Left lung (tissue), 14 donors: ENCODE measurements at places on chromosomes 3 and 15.

- H3K36me3 ChIP-seq: no peaks in the 10 kb centered on the region
- peak overlapping the region; percentile 51 for H3K27ac ChIP-seq
- no peak overlapping the region for H3K4me3 ChIP-seq
- DNase-seq: no peak
These were observed 64.7 kb downstream of the OXSM start for GRCh38 chr3:25854635-25855034.

DNA sequence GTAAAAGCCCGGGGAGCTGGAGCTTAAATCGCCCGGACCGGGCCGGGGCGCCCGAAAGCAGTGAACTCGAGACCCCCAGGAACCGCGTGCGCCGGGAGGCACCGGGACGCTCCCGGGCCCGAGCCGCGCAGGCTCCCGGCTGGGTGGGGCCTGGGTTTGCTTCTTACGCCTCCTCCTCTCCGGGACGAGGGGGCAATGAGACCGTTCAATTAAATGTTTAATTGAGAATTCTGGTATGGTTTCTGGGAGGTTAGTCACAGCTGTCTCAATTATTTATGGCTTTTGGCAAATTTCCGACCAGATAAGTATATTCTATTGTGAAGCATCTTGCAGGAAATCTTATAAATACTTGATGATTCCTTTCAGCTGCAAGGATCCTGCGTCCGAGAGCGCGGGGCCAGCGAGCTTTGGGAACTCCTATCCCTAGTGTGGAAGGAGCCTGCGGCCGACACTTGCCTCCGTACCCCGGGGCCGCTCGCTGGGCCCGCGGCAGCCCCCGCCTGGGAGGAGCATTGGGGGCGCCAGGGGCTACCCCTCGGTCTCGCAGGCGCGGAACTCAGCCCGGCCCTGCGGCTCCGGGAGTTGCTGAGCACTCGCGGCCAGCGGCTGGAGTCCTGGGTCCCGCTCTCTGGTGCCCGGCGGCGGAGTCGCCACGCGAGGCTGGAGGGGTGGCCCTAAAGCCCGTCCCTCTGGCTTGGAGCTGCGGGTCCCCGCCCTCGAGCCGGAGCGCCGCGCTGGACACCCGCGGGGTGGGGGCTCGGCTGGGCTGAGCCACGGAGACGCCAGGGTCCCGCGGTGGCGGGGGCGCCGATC lies 10.3 kb downstream of the ISL2 start:
- peak overlapping the region; percentile 31 for H3K4me3 ChIP-seq
- H3K36me3 ChIP-seq: no peaks in the 10 kb centered on the region
- H3K27me3 ChIP-seq: peaks cover 66% of the 10 kb centered on the region
- no peak for DNase-seq

- H3K4me1 ChIP-seq: no peaks in the 10 kb centered on the region
- DNase-seq: no peak
- H3K36me3 ChIP-seq: no peaks in the 10 kb centered on the region
- no peak overlapping the region for H3K27ac ChIP-seq
- no peak overlapping the region for H3K4me3 ChIP-seq
These were observed 3.8 kb upstream of the KCNMB2 start for GRCh38 chr3:178532476-178532875.

DNA sequence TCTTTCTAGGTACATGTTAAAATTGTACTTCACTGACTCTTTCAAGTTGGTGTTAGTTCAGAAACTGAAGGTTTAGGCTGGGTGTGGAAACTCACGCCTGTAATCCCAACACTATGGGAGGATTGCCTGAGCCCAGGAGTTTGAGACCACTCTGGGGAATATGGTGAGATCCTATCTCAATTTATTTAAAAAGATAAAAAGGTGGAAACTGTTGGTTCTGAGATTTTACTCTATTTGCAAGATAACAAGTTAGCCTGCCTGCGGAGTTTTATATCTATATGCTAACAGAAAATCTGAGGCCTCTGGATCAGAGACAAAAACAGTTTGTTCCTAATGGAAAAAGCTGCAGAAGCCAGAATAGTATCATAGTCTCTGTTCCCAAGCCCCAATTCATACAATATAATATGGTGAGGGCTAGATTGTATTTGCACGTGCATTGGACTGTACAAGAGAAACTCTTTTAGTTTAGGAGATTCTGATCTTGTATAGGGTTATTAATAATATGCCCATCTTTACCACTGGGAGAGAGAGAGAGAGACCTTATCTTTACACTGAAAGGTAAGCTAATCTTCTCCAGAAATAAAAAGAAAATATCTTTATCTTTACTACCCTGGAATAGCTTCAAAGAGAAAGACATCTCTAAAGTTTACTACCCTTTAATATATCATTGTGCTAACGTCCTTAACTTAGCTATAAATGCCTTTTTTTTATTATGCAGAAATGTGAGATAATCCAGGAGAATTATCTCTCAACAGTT lies 1267.6 kb downstream of the OTOL1 start:
- H3K27ac ChIP-seq: no peak overlapping the region
- H3K27me3 ChIP-seq: no peaks in the 10 kb centered on the region
- no peak overlapping the region for H3K4me3 ChIP-seq
- no peaks in the 10 kb centered on the region for H3K36me3 ChIP-seq
- no peak for DNase-seq

DNA sequence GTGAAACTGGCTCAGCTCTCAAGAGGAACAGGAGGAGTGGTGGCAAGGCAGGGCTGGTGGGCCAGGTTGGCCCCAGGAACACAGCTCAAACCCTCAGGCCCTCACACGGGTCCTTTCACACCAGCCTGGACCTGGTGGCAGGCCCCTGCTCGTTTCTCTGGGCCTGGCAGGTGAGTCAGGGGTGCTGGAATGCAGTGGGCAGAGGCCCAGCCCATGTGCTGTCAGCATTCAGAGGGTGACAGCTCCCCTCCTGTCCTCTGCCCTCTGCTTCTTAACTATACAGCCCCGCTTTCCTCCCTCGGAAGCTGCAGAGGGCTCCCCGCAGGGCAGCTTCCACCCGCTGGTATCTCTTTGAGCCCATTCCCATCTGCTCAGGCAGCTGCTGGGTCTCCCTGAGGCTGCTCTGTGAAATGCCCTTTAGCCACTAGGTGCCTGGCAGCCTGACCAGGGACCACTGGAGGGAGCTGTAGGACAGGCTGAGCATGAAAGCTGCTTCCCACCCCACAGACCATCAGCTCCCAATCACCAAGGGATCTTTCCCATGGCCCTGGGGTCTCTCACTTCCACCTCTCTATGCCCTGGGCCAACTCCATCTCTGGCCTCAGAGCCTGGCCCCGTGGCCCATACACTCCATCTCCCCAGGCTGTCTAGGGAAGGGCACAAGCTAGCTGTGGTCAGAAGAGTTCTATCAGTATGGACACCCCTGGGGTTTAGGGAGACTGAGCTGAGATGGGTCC lies 24.8 kb downstream of the SHF start:
- H3K4me3 ChIP-seq: no peak overlapping the region
- H3K27me3 ChIP-seq: no peaks in the 10 kb centered on the region
- peak; percentile 68 for DNase-seq
- no peaks in the 10 kb centered on the region for H3K36me3 ChIP-seq
- peak overlapping the region; percentile 10 for H3K27ac ChIP-seq

DNA sequence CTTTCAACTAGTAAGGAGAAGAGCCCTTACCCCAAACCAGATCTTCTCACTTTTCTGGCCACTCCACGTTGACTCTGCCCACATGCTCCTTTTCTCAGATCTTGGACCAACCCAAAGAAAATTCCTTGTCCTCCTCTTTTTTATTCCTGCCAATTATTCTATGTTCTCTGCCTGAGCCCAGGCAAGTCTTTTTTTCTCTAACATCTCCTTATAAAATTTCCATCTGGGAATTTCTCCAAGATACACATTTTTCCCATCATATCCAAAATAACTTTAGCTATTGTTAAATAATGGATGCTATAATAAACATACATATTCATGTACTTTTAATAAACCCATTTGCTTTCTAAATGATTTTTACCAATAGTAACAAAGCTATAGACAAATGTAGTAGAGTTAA lies 726.0 kb upstream of the ZNF385D start:
- H3K27me3 ChIP-seq: no peaks in the 10 kb centered on the region
- no peak overlapping the region for H3K4me3 ChIP-seq
- no peak overlapping the region for H3K27ac ChIP-seq
- no peaks in the 10 kb centered on the region for H3K36me3 ChIP-seq
- H3K4me1 ChIP-seq: no peaks in the 10 kb centered on the region

GRCh38 chr3:23916152-23916885 lies 471 bp downstream of the NKIRAS1 start:
- no peaks in the 10 kb centered on the region for H3K27me3 ChIP-seq
- peak overlapping the region; percentile 86 for H3K4me3 ChIP-seq
- H3K36me3 ChIP-seq: no peaks in the 10 kb centered on the region

- no peak overlapping the region for H3K27ac ChIP-seq
- H3K4me3 ChIP-seq: no peak overlapping the region
- no peaks in the 10 kb centered on the region for H3K27me3 ChIP-seq
These were observed 153.9 kb downstream of the PCCB start for GRCh38 chr3:136404056-136404455.

GRCh38 chr15:43525131-43525530 lies 7.7 kb downstream of the MAP1A start:
- H3K4me3 ChIP-seq: no peak overlapping the region
- H3K36me3 ChIP-seq: no peaks in the 10 kb centered on the region
- H3K4me1 ChIP-seq: no peaks in the 10 kb centered on the region
- no peak for DNase-seq

DNA sequence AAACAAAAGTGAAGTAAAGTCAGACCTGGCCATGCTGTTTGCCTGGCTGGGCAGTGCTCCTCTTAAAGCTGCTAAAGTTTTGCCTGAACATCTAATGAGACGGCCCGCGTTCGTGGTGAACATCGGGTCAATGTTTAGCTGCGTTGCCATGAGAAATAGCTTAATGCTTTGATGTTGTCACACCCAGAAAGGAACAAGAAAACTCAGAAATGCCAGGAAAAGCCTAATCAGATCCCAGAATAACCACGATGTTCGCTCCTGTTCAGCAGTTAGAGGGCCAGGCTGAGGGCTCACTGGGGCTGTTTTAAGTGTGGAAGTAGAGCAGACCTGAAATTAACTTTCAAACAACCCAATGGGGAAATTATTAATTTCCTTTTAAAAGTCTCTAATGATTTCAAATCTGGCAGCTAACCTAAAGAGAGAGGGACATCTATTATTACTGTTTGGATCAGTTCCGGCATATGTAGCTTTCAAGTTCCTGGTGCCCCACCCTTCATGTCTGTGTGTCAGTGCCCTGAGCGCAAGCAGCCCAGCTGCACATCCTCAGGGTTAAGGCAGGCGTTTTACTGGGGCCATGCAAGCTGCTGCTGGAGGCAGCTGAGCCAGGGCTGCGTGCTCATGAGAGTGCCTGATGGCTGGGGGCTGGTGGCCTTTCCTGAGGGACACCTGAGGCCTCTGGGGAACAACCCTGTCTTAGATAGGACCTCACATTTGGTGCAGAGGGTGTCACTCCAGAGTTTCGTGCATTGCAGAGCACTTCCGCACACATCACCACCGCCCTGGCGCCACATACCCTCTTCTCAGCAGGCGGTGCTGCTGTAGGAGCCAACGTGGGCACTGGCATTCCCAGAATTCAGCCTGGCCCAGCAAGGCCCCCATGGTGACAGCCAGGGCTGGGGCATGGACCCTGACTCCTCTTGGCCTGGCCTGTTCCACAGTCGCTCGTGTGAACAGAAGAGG lies 76.6 kb downstream of the LRRK1 start:
- H3K27me3 ChIP-seq: no peaks in the 10 kb centered on the region
- no peak overlapping the region for H3K27ac ChIP-seq
- H3K4me3 ChIP-seq: no peak overlapping the region
- H3K36me3 ChIP-seq: peaks cover 18% of the 10 kb centered on the region
- DNase-seq: no peak
- H3K4me1 ChIP-seq: no peaks in the 10 kb centered on the region

GRCh38 chr15:66308531-66308930 lies 15.2 kb downstream of the DIS3L start:
- no peak overlapping the region for H3K27ac ChIP-seq
- DNase-seq: no peak
- H3K27me3 ChIP-seq: no peaks in the 10 kb centered on the region
- no peaks in the 10 kb centered on the region for H3K36me3 ChIP-seq

DNA sequence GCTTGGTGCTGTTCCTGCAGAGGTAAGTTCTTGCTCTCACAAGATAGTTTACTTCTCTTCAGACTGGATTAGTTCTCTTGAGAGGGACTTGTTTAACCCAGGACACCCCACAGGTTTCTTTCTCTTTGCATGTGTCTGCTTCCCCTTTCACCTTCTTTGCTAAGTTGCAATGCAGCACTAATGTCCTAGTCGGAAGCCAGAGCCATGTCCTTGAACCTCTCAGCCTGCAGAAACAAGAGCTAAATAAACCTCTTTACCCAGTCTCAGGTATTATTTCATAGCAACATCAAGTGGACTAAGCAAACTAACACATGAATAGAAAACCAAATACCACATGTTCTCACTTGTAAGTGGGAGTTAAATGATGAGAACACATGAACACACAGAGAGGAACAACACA lies 915.2 kb downstream of the NSUN3 start:
- no peaks in the 10 kb centered on the region for H3K36me3 ChIP-seq
- H3K4me3 ChIP-seq: no peak overlapping the region
- no peak overlapping the region for H3K27ac ChIP-seq
- H3K27me3 ChIP-seq: peaks cover 29% of the 10 kb centered on the region
- H3K4me1 ChIP-seq: no peaks in the 10 kb centered on the region
- no peak for DNase-seq

DNA sequence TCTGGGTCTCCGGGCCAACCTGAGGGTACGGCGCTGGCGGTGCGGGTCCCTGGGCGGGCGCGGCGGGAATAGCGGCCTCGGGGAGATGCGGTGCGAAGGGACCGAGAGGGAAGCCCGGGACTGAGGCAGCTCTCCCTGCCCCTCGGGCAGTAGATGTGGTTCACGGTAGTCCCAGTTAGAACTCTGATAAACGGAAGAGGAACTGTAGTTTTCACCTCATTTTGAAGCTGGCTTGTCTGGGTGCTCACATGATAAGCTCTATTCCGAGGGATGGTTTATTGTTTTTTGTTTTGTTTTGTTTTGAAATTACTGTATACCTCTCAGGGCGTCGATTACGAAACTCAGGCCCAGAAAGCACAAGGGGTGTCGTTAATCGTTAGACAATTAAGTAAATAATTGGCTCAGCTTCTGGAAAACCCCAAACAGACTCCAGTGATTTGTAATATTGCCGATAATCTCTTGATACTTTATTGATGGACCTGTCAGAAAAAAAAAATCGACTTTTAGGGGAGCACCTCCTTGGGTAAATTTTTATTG lies 413 bp downstream of the NUSAP1 start:
- DNase-seq: no peak
- no peaks in the 10 kb centered on the region for H3K36me3 ChIP-seq
- no peaks in the 10 kb centered on the region for H3K27me3 ChIP-seq
- no peaks in the 10 kb centered on the region for H3K4me1 ChIP-seq
- peak overlapping the region; percentile 74 for H3K27ac ChIP-seq

DNA sequence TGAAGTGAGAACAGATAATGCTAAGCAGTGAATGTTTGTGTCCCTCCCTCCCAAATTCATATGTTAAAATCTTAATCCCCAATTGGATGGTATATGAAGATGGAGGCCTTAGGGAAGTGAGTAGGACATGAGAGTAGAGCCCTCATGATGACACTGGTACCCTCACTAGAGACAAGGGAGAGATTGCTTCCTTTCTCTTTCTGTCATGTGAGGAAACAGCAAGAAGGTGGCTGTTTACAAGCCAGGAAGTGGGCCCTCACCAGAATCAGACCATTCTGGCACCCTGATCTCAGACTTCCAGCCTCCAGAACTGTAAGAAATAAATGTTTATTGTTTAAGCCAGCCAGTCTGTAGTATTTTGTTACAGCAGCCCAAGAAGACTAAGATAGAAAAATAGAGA lies 209.5 kb downstream of the SATB1 start:
- DNase-seq: no peak
- H3K36me3 ChIP-seq: no peaks in the 10 kb centered on the region
- no peak overlapping the region for H3K4me3 ChIP-seq
- no peaks in the 10 kb centered on the region for H3K4me1 ChIP-seq
- H3K27me3 ChIP-seq: no peaks in the 10 kb centered on the region
